Activated CD4-positive, alpha-beta memory T cell treated with anti-CD3 and anti-CD28 coated beads for 36 hours (primary cell): ENCODE measurements at places on chromosomes 11 and 22. TPM values are rescaled to one million over a fixed set of nuclear protein-coding genes. Genes with fewer than 3 reads are reported as not detected.

GRCh38 chr11:77151804-77152509, 23.9 kb downstream of the MYO7A start:
- no peak overlapping the region for H3K4me3 ChIP-seq
- no peaks in the 10 kb centered on the region for H3K36me3 ChIP-seq
- peaks cover 3% of the 10 kb centered on the region for H3K27me3 ChIP-seq

- no peak overlapping the region for H3K4me3 ChIP-seq
- no peak overlapping the region for H3K27ac ChIP-seq
- no peaks in the 10 kb centered on the region for H3K36me3 ChIP-seq
- H3K4me1 ChIP-seq: peaks cover 7% of the 10 kb centered on the region
- DNase-seq: no peak
These were observed 66.4 kb upstream of the TTC12 start for GRCh38 chr11:113247966-113248365.

DNA sequence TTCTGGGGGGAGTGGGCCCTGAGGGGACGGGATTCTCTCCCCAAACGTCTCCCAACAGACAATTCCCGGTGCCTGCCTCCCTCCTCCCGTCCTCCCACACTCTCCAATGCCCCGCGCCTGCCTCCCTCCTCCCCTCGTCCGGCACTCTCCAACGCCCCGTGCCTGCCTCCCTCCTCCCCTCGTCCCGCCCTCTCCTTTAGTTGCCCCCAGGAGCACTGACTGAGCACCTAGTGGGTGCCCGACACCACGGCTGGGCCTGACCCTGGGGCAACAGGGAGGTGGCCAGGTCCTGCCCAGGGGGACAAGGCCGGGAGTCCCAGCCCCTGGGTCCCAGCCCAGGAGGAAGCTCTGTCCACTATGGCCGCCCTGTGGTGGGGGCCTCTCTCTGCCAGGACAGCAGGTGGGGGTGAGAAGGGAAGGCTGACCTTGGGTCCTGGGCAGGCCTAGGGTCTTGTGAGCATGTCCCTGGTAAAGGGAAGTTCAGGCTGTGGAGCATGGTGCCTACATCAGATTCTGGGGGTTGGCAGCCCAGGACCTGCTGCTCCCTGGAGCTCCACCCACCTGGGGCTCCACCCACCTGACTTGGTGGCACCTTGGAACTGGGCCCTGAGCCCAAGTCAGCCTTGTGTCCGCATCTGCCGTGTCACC, 942.3 kb downstream of the BRD1 start:
- H3K4me3 ChIP-seq: no peak overlapping the region
- H3K4me1 ChIP-seq: no peaks in the 10 kb centered on the region
- H3K27me3 ChIP-seq: peaks cover 10% of the 10 kb centered on the region
- no peaks in the 10 kb centered on the region for H3K36me3 ChIP-seq
- DNase-seq: no peak
- no peak overlapping the region for H3K27ac ChIP-seq

SYT13 gene
- not detected for total RNA-seq

CDC45 gene
- total RNA-seq: 130 TPM

DNA sequence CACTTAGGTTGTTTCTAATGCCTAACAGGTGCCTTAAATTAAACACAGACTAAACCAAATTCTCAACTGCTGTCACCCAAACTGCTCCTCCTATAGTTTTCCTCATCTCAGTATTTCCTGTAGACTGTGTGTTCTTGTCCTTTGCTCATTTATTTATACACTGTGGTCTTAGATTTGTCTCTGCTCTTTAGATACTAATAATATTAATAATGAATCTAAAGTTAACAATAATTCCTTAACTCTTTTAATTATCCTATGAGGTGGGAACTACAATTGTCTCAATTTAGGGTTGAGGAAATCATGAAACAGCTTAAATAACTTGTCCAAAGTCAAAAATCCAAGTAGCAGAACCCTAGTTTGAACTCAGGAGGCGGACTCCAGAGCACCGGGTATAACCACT, 43.9 kb upstream of the YPEL1 start:
- no peak for DNase-seq
- no peaks in the 10 kb centered on the region for H3K27me3 ChIP-seq
- peaks cover 11% of the 10 kb centered on the region for H3K36me3 ChIP-seq
- H3K4me3 ChIP-seq: no peak overlapping the region

DNA sequence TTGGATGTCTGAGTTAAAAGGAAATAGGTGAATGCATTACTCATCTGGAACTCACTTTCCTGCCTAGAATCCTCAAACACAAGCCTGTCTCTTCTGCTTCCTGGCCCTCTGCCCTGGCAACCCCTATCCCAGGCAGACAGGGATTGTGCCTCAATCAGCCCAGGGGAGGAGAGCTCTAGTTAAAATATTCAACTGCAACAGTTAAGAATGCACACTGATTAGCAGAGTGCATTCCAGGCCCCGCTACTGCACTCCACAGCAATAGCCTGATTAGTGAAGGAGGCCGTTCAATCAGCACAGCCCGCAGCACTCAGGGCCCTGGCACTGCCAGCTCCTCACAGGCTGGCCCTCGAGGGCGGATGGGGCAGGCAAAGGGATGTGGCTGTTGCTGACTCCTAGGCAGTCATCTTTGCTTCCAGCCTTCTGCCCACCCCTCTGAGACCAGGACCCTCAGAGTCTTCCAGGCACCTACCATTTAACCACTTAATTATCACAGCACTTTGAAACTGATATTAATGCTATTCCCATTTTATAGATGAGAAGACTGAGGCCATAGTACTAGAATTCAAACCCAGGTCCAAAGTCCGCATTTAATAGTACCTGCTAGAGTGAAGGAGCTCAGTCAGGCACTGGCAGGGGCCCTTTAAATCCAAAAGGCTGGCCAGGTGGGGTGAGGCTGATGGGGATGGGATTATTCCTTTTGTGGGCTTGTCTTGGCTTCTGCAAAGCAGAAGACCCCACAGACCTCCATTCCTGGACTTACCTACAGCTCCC, 435.3 kb downstream of the SOX6 start:
- H3K27me3 ChIP-seq: no peaks in the 10 kb centered on the region
- H3K4me3 ChIP-seq: no peak overlapping the region
- H3K36me3 ChIP-seq: no peaks in the 10 kb centered on the region
- no peak for DNase-seq

GRCh38 chr11:13672576-13673210, 4.2 kb downstream of the FAR1 start:
- peaks cover 12% of the 10 kb centered on the region for H3K36me3 ChIP-seq
- H3K27me3 ChIP-seq: no peaks in the 10 kb centered on the region
- no peak overlapping the region for H3K27ac ChIP-seq
- no peak overlapping the region for H3K4me3 ChIP-seq

ZNF215 gene
- total RNA-seq: 0.57 TPM

GRCh38 chr11:65116370-65117205, 913 bp downstream of the ZNHIT2 start:
- peak; percentile 84 for DNase-seq
- H3K27ac ChIP-seq: peak overlapping the region; percentile 95
- no peaks in the 10 kb centered on the region for H3K27me3 ChIP-seq

- H3K27me3 ChIP-seq: no peaks in the 10 kb centered on the region
- DNase-seq: no peak
- H3K4me3 ChIP-seq: no peak overlapping the region
- peaks cover 4% of the 10 kb centered on the region for H3K36me3 ChIP-seq
These were observed 44.3 kb downstream of the PTPRJ start for GRCh38 chr11:48024635-48025071.

GRCh38 chr22:35558031-35558430, 17.4 kb downstream of the RASD2 start:
- H3K4me1 ChIP-seq: peaks cover 14% of the 10 kb centered on the region
- no peaks in the 10 kb centered on the region for H3K36me3 ChIP-seq
- H3K4me3 ChIP-seq: no peak overlapping the region

NAALAD2 gene
- total RNA-seq: not detected

- H3K36me3 ChIP-seq: peaks cover 17% of the 10 kb centered on the region
- no peak for DNase-seq
- no peak overlapping the region for H3K27ac ChIP-seq
- no peak overlapping the region for H3K4me3 ChIP-seq
These were observed 75.4 kb downstream of the SWAP70 start for GRCh38 chr11:9739123-9739900.

MCHR1 gene
- not detected for total RNA-seq

CFAP300 gene
- not detected for total RNA-seq

GRCh38 chr11:74989260-74989638, 516 bp downstream of the NEU3 start:
- peak overlapping the region; percentile 91 for H3K4me3 ChIP-seq
- H3K27me3 ChIP-seq: no peaks in the 10 kb centered on the region
- no peaks in the 10 kb centered on the region for H3K36me3 ChIP-seq
- peaks cover 22% of the 10 kb centered on the region for H3K4me1 ChIP-seq
- peak overlapping the region; percentile 70 for H3K27ac ChIP-seq

- H3K27ac ChIP-seq: no peak overlapping the region
- H3K36me3 ChIP-seq: no peaks in the 10 kb centered on the region
- H3K27me3 ChIP-seq: no peaks in the 10 kb centered on the region
- no peaks in the 10 kb centered on the region for H3K4me1 ChIP-seq
These were observed 143.2 kb upstream of the GRIA4 start for GRCh38 chr11:105466582-105467228.
